ENCODE measurements at places on chromosomes 12 and 14.

GRCh38 chr14:50675597-50675996 is 7.5 kb upstream of the SAV1 start:
- no peak for DNase-seq

- peak; percentile 76 for DNase-seq
Observed at GRCh38 chr14:105315211-105315721, 718 bp downstream of the PACS2 start.

- DNase-seq: no peak
Observed at GRCh38 chr12:104485651-104486362, 29.1 kb downstream of the CHST11 start.

DNA sequence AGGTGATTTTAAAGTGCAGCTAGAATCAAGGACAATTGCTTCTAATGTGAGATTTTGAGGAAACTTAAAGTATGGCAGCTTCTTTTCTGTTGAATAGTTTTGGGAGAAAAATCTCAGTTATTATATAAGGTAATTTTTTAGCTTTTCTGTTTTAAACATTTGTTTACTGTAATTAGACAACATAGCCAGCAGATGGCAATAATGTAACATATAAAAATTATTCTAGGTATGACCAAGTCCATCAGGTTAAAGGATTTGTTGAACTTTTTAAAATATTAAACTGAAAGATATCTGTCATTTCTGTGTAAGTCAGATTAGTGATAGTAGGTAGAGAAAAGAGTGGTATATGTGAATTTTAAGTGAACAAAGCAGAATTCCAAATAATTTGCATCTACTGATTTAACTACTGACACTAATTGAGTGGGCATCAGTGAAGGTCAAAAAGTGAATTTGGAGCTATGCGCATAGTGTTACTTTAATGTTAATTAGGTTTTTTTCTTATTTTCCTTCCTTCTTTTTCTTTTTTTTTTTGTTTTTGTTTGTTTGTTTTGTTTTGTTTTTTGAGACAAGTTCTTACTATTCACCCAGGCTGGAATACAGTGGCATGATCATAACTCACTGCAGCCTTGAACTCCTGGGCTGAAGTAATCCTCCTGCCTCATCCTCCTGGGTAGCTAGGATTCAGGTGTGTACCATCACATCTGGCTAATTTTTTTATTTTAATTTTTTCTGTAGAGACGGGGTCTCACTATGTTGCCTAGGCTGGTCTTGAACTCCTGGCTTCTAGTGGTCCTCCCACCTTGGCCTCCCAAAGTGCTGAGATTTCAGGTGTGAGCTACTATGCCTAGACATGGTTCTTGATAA is 18.6 kb downstream of the PRORP start:
- DNase-seq: no peak

GRCh38 chr14:69615121-69615495 is 3.7 kb downstream of the SUSD6 start:
- no peak for DNase-seq

DNA sequence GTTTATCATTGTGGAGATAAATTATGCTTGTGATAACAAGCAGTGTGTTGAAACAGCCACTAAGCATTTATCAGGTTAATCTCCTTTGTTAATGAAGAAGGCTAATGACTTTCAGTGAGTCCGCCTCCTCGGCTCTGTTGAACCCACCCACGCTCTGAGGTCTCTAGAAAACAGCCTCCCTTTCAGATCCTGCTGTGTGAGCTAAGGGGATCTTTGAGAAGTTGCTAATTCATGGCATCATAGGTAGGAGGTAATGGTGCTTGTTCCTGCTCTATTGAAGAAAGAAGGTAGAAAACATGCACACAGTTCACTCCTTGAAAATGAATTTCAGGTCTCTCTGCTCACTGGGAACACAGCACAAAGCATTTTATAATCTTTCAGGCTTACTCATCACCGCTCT is 483.9 kb downstream of the AACS start:
- no peak for DNase-seq

DNA sequence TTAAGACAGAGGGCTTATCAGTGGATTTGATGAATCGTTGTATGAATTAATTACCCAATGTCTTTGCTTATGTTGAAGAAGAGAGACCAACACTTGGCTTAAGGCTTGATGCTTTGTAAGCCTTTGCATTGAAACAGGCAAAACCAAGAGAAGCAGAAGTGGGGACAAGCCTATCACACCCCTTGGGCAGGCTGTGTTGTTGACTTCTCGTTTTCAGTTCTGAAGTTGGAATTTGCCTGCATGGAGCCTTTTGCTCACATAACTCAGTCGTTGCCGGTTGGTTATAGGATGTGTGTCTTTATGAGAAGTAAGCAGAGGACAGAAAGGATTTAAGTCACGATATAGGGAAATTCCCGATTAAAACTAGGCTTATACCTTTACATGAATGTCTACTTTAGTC is 94.7 kb downstream of the CCDC92 start:
- DNase-seq: no peak

DNA sequence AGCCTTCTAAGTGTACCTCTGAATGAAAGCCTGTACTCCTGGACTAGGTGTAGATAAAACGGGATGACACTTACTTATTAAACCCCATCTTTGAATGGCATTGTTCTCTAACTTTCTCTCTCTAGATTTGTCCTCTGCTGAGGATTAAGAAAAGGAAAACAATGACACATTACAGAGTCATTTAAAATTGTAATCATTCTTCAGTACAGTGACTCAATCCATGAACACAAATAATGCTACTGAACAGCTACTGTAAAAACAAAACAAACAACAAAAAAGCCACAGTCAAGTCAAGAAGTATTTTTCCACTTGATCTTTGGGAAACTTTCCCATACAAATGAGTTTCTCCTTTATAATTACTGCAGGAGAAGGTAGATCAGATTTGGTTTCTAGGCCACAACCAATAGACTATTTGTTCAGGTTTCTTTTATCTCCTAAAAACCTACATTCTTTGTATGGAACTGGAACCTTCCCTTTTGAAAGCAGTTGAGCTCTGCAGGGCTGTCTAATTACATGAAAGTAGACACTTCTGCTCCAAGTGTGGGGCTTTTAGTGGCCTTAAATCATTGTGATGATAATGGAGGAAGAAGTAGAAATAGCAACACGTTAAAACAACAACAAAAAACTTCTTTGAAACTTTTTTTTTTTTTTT is 219.1 kb downstream of the ESR2 start:
- no peak for DNase-seq

- no peak for DNase-seq
Observed at GRCh38 chr12:132711080-132711843, 620 bp downstream of the PGAM5 start.

DNA sequence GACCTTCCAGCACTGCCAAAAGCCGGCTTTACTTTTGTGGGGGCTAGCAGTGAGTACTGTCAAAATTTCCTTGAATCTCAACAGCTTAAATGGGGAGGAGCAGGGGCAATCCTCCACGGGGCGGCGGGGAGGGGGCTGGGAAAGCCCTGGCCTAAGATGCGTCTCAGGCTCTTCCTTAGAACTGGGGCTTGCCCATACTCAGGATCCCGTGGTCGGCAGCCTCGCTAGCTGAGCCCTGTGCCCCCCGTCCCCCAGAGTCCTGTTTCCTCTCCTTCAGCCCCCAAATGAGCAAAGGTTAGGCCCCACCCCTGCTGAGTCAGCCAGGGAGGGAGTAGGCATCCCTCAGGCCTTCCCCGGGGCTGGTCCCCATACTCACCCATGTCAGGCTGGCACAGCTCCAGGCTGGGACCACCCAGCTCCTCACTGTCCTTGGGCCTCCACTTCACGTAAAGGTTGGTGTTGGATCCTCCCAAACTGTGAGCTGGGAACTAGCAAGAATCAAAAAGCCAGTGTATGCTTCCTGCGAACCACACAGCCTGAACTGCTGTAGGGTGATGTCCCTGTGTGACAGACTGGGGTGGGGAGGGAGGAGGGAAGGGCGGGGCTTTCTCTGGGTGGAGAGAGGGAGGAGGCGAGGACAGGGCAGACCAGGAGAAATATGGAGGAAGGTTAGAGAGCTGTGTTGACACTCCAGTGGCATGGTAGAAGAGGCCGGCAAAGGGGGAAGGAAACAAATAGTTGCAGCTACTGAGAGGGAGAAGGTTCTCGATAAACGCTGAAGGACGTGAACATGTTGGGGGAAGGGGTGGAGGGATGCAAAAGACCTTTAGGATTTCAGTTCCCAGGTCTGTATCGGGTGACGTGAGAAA is 5.9 kb upstream of the BAZ2A start:
- DNase-seq: peak; percentile 95

DNA sequence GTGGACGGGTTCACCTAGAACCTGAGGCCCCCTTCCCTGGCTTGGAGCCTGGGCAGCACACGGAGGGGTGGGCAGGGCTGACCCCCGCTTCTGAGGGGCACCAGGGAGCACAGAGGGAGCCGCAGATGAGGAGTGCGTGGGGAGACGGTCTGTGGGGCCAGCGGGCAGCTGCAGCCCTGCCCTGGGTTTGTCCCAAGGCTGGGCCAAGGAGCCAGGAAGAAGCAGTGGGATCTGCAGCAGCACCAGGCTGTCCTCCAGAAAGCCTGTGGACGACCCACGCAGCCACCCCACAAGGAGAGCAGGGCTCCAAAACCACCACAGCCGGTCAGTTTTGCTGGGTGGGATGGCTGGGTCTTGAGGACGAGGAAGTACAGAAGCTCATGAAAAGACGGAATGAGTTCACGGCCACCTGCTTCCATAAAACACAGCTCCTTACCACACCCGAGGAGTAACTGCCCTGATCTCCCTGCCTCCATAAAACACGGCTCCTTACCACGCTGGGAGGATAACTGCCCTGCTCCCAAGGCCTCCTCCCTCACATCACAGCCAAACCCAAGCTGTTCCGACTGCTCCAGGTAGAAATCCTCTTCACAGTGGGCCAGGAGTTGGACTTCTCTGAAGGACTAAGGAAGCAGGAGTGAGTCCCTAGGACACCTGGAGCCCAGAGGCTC is 9.9 kb upstream of the GOLGA3 start:
- DNase-seq: no peak

DNA sequence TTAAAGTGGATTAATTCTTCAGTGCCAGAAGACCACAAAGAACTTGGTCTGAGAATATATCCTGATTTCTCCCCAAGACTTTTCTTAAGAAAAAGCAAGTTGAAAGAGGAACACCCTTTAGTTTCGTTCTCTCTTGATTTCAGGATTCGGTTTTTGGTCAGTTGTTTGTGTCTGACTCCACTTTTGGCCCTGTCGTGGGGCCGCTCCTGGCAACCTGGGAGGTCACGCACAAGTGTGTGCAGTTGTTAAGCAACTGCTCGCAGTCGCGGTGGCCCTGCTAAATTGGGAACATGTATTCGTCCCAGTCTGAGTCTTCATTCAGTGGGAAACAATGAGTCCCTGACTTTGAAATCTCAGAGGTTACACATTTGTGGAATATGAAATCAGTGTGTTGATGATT is 68.7 kb downstream of the RGS6 start:
- DNase-seq: peak; percentile 85

DNA sequence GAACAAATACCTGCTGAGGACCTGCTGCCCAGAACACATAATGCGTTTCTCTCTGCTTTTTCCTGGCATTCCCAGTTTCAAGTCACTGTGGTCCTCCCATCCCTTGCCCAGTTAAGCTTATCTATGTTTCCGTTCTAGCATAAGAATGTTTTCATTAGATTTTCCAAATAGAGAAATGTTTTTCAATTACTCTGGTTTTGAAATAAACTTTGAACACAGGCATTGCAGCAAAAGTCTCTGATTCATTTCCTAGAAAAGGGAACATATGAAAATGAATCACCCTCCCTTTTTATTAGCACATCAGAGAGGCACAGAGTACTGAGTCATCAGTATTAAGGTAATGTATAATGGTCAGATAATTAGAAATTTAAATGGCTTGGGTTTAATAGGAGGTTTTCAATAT is 201.1 kb upstream of the TMEM260 start:
- DNase-seq: no peak

- DNase-seq: no peak
Observed at GRCh38 chr14:93549595-93549994, 118.9 kb downstream of the UNC79 start.

GRCh38 chr12:42186793-42187192 is 42.1 kb upstream of the GXYLT1 start:
- DNase-seq: no peak

GRCh38 chr14:96176275-96176674 is 28.4 kb upstream of the BDKRB2 start:
- no peak for DNase-seq

GRCh38 chr14:86543521-86543920 is 1013.6 kb downstream of the FLRT2 start:
- DNase-seq: no peak

GRCh38 chr12:54160089-54160488 is 28.7 kb downstream of the SMUG1 start:
- no peak for DNase-seq

DNA sequence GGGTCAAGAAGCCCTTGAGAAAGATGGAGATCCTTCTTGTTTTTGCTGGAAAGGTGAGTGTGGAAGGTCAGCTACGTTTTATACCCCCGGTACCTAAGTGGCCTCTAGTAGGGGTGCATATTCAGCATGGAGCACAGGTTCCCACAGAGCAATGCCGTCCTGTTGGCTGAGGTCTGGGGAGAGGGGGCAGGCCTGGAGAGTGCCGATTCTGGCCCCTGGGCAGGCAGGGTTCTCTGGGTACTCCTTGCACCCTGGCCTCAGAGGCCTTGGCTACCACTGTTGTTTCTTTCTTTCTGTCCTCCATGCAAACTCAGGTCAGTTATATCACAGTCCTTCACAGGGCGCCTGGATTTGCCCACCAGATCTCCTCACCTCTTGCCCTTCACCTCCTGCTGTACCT is 8.5 kb downstream of the RBP5 start:
- no peak for DNase-seq

- no peak for DNase-seq
Observed at GRCh38 chr14:67503331-67503730, 14.8 kb upstream of the TMEM229B start.

DNA sequence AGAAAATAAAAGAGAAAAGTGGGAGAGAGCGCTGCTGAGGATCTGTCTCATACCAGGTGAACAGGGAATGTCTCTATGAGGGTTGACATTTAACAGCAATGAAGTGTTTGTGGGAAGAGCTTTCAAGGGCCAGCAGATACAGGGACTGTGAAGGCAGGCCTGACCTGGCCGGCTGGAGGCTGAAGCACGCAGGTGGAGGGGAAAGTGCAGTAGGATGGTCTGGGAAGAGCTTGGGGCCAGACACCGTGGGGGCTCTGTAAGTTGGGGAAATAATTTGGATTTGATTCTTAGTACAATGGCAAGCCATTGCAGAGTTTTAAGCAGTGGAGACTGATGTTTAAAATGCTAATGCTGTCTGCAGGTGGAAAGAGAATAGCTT is 23.8 kb upstream of the DHRS2 start:
- no peak for DNase-seq

GRCh38 chr12:14186193-14186502 is 179.3 kb upstream of the ATF7IP start:
- DNase-seq: no peak

DNA sequence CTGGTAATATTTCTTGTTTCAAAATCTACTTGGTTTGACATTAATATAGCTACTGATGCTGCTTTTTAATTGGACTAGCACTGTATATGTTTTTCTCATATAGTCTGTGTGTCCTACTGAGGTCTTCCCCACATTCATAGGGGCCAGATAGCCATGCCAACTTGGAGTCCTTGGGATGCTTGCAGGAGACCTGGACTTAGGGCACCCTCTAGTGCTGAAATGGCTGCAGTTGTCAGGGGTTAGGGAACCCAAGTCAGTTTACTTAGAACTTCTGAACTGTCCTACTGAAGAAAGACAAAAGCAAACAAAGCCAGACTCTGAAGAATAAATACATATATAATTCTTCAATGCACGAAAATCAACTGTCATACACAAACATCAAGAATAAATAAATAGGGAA is 279.9 kb upstream of the SYT1 start:
- DNase-seq: no peak

- DNase-seq: no peak
Observed at GRCh38 chr14:101854366-101854765, 92.9 kb downstream of the PPP2R5C start.

GRCh38 chr14:39426605-39427004 is 5.6 kb downstream of the FBXO33 start:
- no peak for DNase-seq

GRCh38 chr14:78673845-78674244 is 503.7 kb downstream of the NRXN3 start:
- no peak for DNase-seq

All from tibial artery (tissue), 4 donors.